ENCODE measurements at places on chromosomes 11 and 22.

- DNase-seq = no peak
- H3K27ac ChIP-seq = no peak overlapping the region
- peaks cover 31% of the 10 kb centered on the region for H3K27me3 ChIP-seq
Observed at GRCh38 chr11:35629914-35630313, 11.7 kb downstream of the FJX1 start.

- H3K36me3 ChIP-seq = no peaks in the 10 kb centered on the region
- no peak overlapping the region for H3K4me3 ChIP-seq
- DNase-seq = no peak
Observed at GRCh38 chr11:15629690-15630321, 515.1 kb downstream of the INSC start.

GRCh38 chr22:30970356-30970746 is 1.3 kb downstream of the TUG1 start:
- peaks cover 30% of the 10 kb centered on the region for H3K4me1 ChIP-seq
- H3K36me3 ChIP-seq = peaks cover 84% of the 10 kb centered on the region
- H3K27me3 ChIP-seq = no peaks in the 10 kb centered on the region

DNA sequence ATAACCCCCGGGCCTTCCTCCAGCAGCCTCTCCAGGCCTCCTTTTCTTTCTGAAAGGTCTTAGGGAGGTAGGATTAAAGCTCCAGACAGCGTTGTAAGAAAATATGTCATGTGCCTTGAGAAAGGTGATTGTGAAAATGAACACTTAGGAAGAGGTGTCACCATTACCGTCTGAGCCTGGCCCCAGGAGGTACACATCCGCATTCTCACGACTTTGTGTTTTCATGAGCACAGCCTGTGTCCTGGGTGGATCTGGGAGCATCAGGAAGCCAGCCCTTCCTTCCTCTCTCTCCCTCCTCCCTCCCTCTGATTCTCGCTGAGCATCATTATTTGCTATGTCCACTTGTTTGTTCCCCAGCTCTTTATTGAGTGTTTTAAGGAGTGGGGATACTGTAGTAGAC is 105.1 kb upstream of the CRYBB3 start:
- H3K27me3 ChIP-seq = no peaks in the 10 kb centered on the region
- H3K4me3 ChIP-seq = no peak overlapping the region
- DNase-seq = no peak
- H3K27ac ChIP-seq = no peak overlapping the region

GRCh38 chr22:49694462-49695260 is 133.0 kb downstream of the BRD1 start:
- H3K36me3 ChIP-seq = no peaks in the 10 kb centered on the region
- no peak overlapping the region for H3K27ac ChIP-seq
- H3K4me3 ChIP-seq = no peak overlapping the region
- no peaks in the 10 kb centered on the region for H3K27me3 ChIP-seq
- no peak for DNase-seq

DNA sequence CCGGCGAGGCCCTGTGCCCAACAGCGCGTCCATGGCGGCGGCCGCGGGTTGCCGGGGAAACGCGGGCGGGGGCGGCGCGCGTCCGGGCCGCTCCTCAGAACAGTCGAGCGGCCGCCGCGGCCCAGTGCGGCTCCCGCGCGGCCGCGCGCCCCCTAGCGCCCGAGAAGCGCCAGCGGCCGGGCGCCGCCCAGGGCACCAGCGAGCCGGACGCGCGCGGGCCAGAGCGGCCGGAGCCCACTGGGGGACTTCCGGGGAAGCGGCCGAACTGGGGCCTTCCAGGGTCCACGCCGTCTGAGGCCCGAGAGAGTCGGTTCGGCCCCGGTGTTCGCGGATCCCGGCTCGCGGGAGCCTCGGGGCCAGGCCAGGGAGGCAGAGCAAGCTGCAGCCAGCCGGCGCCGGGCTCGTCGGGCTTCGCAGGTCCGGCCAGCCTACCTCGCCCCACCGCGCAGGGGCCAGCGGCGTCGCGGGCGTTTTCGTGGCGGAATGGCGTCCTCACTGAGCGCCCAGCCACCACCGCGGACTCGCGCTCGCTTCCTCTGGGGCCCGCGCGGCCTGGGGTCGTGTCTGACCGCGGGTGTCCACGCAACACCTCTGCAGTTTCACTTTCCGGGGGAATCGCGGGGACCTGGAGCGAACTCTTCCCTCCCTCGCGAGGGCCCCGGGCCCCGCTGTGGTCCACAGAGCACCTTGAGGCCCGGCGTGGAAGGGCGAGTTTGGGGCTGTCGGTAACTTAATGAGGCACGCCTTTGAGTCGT is at the start of gene DENND6B:
Gene DENND6B, minus strand, starts transcription at position 57 of the 755 bp plus-strand sequence. Its CDS starts 24 bp downstream, at position 33.
- H3K36me3 ChIP-seq = no peaks in the 10 kb centered on the region
- DNase-seq = peak; percentile 82
- H3K4me1 ChIP-seq = peaks cover 5% of the 10 kb centered on the region

DNA sequence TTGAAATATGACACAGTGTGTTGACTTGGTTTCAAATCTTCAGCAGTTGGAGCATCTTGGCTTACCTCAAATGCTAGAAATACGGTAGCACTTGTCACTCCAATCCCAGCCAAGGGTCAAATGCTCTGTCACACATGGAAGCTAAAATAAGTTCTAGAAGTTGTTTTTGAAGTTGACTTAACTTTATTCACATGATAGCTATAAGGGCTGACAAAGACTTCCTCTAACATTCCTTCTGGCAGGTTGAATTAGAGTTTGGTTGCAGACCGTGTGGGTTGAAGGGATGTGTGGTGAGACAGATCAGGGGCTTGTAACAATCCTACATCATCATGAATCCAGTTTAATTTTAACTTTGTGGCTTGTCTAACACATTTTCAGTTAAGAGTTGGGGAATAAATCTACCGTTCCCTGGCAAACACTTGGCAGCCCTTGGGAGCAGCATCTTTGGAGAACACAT is 4.6 kb downstream of the SLN start:
- no peaks in the 10 kb centered on the region for H3K36me3 ChIP-seq
- no peaks in the 10 kb centered on the region for H3K4me1 ChIP-seq
- no peak overlapping the region for H3K27ac ChIP-seq
- H3K27me3 ChIP-seq = peaks cover 19% of the 10 kb centered on the region
- H3K4me3 ChIP-seq = no peak overlapping the region
- DNase-seq = no peak

DNA sequence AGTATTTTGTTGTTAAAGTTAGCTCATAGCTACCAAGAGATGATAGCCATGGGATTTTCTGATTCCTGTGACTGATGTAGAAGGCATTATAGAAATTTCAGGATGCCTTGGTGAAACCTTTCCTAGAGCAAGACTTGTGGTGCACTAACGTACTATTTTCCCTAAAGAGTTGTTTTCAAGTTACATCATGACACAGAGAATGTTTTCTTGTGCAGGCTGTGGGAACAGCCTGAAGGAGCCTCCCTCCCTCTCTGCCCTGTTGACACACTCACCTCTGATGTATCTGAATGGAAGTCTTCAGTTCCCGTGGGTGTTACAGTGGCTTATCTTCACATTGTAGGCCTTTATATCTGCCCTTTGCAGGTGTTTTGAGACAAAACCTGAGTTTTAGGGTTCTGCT is 121.6 kb downstream of the LDLRAD3 start:
- peaks cover 9% of the 10 kb centered on the region for H3K27me3 ChIP-seq
- H3K36me3 ChIP-seq = no peaks in the 10 kb centered on the region
- H3K4me3 ChIP-seq = no peak overlapping the region
- no peak for DNase-seq

DNA sequence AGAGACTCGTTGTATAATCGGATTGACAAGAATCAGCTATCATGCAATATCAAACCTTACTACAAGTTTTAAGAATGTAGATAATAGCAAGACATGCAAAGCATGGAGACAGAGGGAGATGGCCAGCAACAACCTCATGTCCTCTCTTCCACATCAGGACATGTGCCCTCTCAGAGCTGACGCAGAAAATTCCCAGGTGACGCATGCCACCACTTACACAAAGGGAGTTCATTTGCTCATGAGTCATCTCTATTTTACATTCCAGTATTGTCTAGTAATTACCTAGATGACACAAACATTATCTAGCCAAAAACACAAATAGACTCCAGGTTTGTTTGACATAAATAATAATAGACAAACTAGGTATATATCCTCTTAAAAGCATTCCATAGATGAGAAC is 38.1 kb upstream of the OPCML start:
- H3K4me1 ChIP-seq = no peaks in the 10 kb centered on the region
- no peak overlapping the region for H3K27ac ChIP-seq
- H3K36me3 ChIP-seq = no peaks in the 10 kb centered on the region
- DNase-seq = no peak
- H3K4me3 ChIP-seq = no peak overlapping the region
- H3K27me3 ChIP-seq = no peaks in the 10 kb centered on the region

GRCh38 chr11:57787920-57788702 is 26.5 kb downstream of the CTNND1 start:
- no peak overlapping the region for H3K4me3 ChIP-seq
- H3K27me3 ChIP-seq = no peaks in the 10 kb centered on the region
- no peak overlapping the region for H3K27ac ChIP-seq
- H3K4me1 ChIP-seq = peaks cover 30% of the 10 kb centered on the region
- no peak for DNase-seq
- no peaks in the 10 kb centered on the region for H3K36me3 ChIP-seq

- H3K4me3 ChIP-seq = no peak overlapping the region
- peaks cover 14% of the 10 kb centered on the region for H3K36me3 ChIP-seq
- DNase-seq = no peak
- no peak overlapping the region for H3K27ac ChIP-seq
- H3K27me3 ChIP-seq = no peaks in the 10 kb centered on the region
Observed at GRCh38 chr11:93770160-93770559, 13.9 kb upstream of the MED17 start.

DNA sequence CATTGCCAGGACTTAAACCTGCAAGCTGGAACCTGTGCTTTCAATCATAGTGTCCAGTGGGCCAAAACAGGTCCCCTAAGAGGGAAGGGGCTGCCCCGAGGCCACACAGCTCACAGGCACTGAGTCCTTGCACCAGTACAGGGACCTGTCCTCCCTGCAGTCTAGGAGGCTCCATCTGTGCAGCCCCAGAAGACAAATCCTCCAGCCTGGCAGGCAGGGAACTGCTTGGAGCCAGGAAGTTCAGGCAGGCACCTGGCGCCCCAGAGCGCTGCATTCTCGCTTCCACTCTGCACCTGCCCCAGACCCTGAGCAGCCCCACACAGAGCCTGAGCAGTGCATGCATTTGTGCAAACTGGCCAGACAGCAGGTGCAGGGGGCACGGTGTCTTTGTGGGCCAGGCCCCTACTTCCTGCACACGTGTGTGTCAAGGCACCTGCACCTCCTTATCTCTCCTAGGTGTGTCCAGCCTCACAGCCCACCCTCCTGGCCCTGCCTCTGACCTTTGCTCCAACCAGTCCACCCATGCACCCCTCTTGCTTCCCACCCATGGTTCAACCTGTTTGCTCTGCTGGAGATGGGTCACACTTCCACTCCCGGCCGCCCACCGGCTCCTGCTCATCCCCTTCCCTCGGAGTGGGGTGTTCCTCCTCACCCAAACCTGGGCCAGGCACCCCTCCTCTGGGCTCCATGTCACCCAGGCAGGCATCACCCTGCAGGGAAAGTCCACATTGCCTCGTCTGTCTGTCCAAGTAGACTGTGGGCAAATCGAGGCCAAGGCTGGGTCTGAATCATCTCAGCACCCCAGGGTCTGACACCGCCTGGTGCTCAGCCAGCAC is 19.0 kb downstream of the LINC01488 start:
- no peak overlapping the region for H3K4me3 ChIP-seq
- H3K4me1 ChIP-seq = no peaks in the 10 kb centered on the region
- no peak overlapping the region for H3K27ac ChIP-seq
- DNase-seq = no peak

GRCh38 chr22:44325718-44326490 is 13.2 kb upstream of the SHISAL1 start:
- H3K36me3 ChIP-seq = no peaks in the 10 kb centered on the region
- peak overlapping the region; percentile 69 for H3K4me3 ChIP-seq
- H3K27me3 ChIP-seq = peaks cover 60% of the 10 kb centered on the region
- H3K27ac ChIP-seq = no peak overlapping the region
- H3K4me1 ChIP-seq = peaks cover 11% of the 10 kb centered on the region
- no peak for DNase-seq

GRCh38 chr11:83635166-83635565 is 349.0 kb upstream of the CCDC90B start:
- no peak overlapping the region for H3K4me3 ChIP-seq

- no peak overlapping the region for H3K4me3 ChIP-seq
- DNase-seq = peak; percentile 39
- no peaks in the 10 kb centered on the region for H3K4me1 ChIP-seq
- no peaks in the 10 kb centered on the region for H3K36me3 ChIP-seq
Observed at GRCh38 chr11:94325681-94326080, 21.3 kb downstream of the IZUMO1R start.

DNA sequence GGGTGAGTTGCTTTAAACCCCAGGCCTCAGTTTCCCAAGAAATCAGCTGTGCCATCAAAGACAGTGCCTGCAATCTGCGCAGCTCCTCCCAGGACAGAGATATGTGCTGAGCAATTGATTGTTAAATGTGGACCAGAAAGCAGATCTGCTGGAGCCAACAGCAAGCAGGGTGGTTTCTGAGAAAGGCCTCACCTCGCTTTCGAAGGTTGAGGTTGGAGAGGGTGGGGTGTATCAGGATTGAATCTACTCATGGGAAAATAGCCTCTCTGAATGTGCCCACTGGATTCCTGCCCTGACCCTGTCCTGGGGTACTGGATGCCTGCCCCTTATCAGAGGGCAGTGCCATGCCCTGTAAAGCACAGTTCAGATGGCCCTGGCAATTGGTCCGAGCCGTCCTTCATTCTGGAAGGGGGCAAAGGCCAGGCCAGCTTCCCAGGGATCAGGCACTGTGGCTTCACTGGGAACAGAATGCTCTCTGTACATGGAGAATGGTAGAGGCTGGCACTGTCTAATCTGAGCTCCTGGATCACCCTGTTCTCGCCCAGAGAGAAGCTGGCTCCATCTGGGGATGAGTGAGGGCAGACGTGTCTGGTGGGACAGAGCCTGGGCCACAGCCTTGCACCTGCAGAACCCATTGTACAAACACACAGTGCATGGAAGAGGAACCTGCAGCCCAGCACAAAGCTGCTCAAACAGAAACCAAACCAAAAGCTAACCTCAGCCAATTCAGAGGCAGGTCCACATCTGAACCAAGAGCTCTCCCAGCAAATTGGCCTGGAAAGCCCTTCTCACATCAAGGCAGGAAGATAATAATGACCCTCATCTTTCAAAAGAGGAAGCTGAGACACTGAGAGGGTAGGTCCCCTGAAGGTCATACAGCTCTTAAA is 15.2 kb downstream of the DHCR7 start:
- no peak for DNase-seq
- H3K27me3 ChIP-seq = no peaks in the 10 kb centered on the region
- no peak overlapping the region for H3K4me3 ChIP-seq
- H3K4me1 ChIP-seq = peaks cover 4% of the 10 kb centered on the region
- peaks cover 8% of the 10 kb centered on the region for H3K36me3 ChIP-seq

DNA sequence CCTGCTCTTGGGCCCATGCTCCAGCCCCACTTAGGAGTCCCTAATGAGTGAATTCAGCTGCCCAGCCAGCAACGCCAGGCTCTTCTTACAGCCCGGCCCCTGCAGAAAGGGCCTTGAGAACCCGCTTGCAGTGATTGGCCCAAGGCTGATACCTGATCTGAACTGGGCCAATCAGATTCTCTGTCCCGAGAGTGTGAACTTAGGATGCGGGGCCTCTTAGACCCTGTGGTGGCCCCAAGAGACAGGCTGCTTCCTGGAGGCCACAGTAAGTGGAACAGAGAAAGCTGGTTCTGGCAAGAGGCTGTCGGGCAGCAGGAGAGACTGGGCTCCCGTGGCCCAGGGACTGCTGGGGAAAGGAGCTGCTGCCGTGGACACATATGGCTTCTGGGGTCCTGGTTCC is 11.5 kb downstream of the VSTM5 start:
- no peaks in the 10 kb centered on the region for H3K36me3 ChIP-seq
- H3K27ac ChIP-seq = no peak overlapping the region
- peaks cover 1% of the 10 kb centered on the region for H3K27me3 ChIP-seq

All from T-helper 2 cell treated with Interferon-gamma antibody and Interleukin-4, amounts not matched to agents 5 μg/mL and 100 μg/mL, for 36 hours (primary cell).